ENCODE measurements at places on chromosomes 16 and 17. TPM values are rescaled to one million over a fixed set of nuclear protein-coding genes. Genes with fewer than 3 reads are reported as not detected.

PIK3R6 gene
- total RNA-seq, result 1.8 TPM

DNA sequence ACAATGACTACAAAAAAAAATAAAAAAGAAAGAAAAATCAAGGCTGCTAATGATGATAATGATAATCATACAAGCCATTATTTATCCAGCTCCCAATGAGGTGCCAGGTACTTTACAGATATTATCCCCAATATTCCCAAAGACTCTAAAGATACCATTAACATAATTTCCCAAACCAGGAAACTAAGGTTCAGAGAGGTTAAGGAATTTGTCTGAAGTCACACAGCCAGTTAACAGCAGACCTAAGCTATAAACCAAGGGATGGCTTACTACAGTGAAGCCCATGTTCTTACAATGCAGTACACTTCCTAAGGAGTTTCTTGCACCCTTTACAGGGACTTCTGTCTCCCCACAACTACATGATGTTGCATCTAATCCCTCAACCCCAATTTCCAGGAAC is 45.7 kb upstream of the CDH5 start:
- no peaks in the 10 kb centered on the region for H3K4me1 ChIP-seq
- no peak overlapping the region for H3K27ac ChIP-seq
- H3K4me3 ChIP-seq, result no peak overlapping the region

DNA sequence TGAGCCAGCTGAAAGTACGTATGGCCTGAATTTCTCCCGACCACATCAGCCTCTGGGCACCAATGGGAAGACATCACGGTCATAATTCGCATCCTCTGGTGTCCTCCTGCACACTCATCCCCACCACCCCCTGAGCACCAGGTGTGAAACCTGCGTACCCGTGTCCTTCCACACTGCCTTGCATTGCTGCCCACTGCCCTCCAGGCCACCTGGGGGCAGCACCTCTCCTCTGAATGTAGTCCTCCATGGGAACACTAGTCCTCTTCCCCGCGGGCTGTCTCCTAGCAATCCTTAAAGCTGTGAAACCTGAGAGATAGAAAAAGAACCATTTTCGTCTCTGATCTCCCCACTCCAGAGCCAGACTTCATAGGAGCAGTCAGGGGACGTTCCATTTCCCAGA is 125.5 kb downstream of the ZNF18 start:
- no peak overlapping the region for H3K27ac ChIP-seq
- no peak for DNase-seq
- no peaks in the 10 kb centered on the region for H3K36me3 ChIP-seq

GPR139 gene
- not detected for total RNA-seq

DNA sequence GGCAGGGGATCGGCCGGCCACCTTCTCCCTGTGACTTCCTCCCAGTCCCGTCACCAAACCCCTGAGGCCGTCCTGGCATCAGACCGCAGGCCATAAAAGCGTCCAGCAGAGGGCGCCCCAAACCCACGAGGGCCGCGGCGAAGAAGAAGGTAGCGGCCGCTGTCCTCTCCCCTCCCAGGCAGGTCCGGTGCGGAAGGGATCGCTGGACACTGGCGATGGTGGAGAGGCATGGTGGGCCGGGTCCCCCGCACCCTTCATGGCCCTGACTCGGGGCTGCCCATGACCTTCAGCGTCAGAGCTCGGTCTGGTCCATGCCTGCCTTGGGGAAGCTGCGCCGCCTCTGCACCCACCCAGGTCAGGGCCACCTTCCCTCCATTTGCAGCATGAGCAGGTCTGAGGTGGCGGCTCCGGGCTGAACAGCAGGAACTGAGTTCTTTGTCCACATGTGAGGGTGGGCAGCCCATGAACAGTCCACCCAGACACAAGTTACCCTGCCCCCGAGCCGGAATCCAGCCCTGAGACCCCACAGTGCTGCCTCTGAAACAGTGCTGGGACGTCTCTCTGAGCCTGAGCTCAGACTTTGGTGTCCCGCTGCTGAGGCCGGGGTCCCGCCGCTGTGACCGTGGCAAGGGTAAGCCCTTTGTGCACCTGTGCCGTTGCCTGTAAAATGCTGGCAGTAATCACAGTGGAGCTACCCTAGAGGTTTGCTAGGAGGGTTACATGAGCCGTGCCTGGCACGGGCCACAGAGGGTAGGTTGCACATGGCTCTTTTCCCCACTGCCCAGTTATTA is 40.8 kb upstream of the CMIP start:
- no peak overlapping the region for H3K27ac ChIP-seq
- H3K36me3 ChIP-seq, result no peaks in the 10 kb centered on the region
- DNase-seq, result peak; percentile 92
- peaks cover 7% of the 10 kb centered on the region for H3K4me1 ChIP-seq
- H3K27me3 ChIP-seq, result no peaks in the 10 kb centered on the region

- peaks cover 57% of the 10 kb centered on the region for H3K4me1 ChIP-seq
- no peak for DNase-seq
- peak overlapping the region; percentile 91 for H3K4me3 ChIP-seq
These were observed 1.6 kb downstream of the BFAR start for GRCh38 chr16:14634389-14634725.

DNA sequence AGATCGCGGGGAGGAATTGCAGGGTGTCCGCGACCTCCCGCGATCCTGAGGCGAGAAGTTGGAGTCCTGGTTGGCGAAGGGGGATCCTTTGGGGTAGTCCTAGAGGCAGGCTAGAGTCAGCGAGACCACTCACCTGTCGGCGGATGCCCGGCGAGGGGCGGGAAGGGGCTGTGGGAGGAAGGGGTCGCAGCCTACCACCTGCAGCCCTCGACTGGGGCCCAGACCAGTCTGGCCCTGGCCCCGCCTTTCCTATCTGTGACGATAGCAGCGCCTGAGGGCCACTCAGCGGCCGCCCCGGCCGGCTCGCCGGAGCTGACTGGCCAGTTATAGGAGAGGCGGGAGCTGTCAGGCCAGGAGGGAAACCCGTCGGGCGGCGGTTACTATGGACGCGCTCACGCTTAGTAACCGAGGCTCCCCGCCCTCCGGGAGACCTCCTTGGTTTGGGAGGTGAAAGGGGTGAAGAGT is at the start of gene TEKT3:
TEKT3 (minus strand) TSS at position 213 of the 465 bp plus-strand sequence. CDS start 10,012 bp downstream, outside the sequence.
- DNase-seq, result peak; percentile 96
- H3K4me3 ChIP-seq, result peak within 1 kb of the TSS; percentile 18
- H3K27me3 ChIP-seq, result peaks cover 2% of the 10 kb centered on the region
- H3K36me3 ChIP-seq, result no peaks in the 10 kb centered on the region
- H3K27ac ChIP-seq, result no peak within 1 kb of the TSS

DNA sequence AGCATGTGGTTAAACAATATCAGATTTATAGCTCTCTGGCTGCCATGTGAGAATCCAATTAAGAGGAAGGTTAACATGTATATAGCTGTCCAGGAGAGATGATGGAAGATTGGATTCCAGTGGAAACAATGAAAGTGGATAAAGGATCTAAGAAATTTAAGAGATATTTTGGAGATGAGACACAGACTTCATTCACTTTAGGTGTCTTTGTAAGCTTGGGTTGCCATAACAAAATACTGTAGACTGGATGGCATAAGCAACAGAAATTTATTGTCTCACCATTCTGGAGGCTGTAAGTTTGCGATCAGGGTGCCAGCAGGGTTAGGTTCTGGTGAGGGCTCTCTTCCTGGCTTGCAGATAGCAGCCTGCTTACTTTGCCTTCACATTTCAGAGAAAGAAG is 155.9 kb upstream of the MYOCD start:
- no peak overlapping the region for H3K27ac ChIP-seq
- no peak for DNase-seq
- H3K4me3 ChIP-seq, result no peak overlapping the region

- H3K4me3 ChIP-seq, result no peak overlapping the region
- no peak for DNase-seq
- no peaks in the 10 kb centered on the region for H3K36me3 ChIP-seq
- H3K4me1 ChIP-seq, result peaks cover 4% of the 10 kb centered on the region
- no peaks in the 10 kb centered on the region for H3K27me3 ChIP-seq
These were observed 49.7 kb downstream of the NTN1 start for GRCh38 chr17:9071016-9071415.

DNA sequence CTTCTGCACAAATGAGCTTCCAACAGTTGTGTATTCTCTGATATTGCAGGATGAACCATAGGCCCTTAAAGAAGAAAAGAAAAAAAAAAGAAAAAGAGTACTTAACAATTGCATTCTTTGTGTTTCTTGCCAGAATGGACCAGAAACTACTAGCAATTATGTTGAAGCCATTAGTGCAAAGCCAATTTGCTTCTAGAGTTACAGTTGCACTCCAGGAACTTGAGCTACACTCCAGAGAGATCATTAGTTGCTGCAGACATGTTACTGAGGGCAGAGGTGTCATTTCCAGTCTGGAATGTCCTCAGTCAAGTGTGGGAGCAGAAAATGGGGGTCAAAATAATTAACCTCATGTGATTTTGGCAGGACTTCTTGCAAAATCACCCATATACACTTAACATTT is 85.6 kb upstream of the CCL2 start:
- no peak for DNase-seq
- no peaks in the 10 kb centered on the region for H3K4me1 ChIP-seq
- H3K36me3 ChIP-seq, result no peaks in the 10 kb centered on the region
- H3K27me3 ChIP-seq, result no peaks in the 10 kb centered on the region

CCDC144A gene
- 2.7 TPM for total RNA-seq

MT4 gene
- total RNA-seq, result not detected

GRCh38 chr17:38587947-38588787 is 17.6 kb downstream of the SRCIN1 start:
- DNase-seq, result no peak
- H3K4me3 ChIP-seq, result no peak overlapping the region
- no peaks in the 10 kb centered on the region for H3K27me3 ChIP-seq
- H3K27ac ChIP-seq, result no peak overlapping the region
- H3K4me1 ChIP-seq, result peaks cover 22% of the 10 kb centered on the region

DNA sequence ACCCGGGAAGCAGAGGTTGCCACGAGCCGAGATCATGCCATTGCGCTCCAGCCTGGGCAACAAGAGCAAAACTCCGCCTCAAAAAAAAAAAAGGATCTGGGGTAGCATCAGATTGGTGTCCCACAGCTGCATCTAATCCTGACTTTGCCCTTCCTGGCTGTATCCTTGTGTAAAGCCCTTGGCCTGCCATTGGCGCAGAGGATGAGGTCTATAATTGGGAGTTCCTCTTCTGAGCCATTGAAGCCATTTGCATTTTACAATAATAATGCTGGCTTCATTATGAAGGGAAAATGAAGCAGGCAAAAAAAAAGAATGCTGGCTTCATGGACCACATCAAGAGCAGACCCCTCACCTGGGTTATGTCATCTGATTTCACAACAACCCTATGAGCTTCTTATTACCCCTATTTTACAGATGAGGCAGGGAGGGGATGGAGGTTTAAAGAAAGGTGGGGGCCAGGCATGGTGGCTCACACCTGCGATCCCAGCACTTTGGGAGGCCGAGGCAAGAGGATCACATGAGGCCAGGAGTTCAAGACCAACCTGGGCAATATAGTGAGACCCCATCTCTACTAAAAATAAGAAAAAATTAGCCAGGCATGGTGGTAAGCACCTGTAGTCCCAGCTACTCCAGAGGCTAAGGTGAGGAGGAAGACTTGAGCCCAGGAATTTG is 1.2 kb upstream of the LITAFD start:
- H3K36me3 ChIP-seq, result no peaks in the 10 kb centered on the region
- no peak overlapping the region for H3K27ac ChIP-seq
- DNase-seq, result no peak
- H3K4me3 ChIP-seq, result no peak overlapping the region
- H3K27me3 ChIP-seq, result no peaks in the 10 kb centered on the region
- peaks cover 4% of the 10 kb centered on the region for H3K4me1 ChIP-seq

DNA sequence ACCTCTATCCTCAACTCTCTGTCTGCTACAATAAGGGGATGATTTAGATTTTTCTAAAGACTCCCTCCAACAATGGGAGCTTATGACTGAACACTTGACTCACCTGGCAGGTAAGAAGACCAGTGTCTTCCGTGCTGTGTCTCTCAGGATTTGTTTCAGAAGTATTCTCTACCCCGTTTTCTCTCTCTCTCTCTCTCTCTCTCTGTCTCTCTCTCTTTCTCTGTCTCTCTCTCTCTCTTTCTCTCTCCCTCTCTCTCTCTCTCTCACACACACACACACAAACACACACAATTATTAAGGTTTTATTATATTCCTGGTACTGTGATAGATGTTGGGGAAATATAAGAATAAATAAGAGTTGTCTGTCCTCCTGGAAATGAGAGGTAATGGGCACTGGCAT is 263.9 kb downstream of the TOX3 start:
- no peak overlapping the region for H3K4me3 ChIP-seq
- DNase-seq, result no peak
- no peaks in the 10 kb centered on the region for H3K4me1 ChIP-seq
- no peaks in the 10 kb centered on the region for H3K36me3 ChIP-seq
- H3K27ac ChIP-seq, result no peak overlapping the region

SNAI3 gene
- not detected for total RNA-seq

SDR42E1 gene
- total RNA-seq, result 2.1 TPM

DNA sequence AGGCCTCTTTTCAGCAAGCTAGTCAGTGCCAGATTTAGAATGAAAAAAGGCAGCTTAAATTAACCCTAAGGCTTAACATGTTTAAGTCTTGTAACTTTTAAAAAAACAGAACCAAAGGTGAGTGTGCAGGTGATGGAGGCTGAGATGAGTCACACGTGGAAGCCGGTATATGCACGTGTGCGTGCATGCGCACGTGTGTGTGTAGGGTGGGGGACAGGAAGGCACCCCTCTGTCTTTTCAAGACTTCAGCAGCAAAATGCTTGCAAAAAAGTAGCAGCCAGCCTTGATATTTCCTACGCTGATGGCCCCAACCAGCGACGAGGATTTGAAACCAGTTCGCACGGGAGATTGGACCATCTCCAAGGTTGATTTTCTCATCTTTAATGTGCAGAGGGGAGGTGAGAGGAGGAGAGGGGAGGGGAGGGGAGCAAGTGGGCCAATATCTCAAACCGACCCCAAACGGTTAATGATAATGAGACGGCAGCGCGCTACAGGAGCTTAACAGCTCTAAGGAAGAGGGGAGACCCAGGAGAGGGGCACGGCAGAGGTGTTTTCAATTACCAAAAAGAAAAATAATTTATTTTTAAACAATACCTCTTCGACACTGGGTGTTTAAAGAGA is 154.7 kb downstream of the ZNF423 start:
- DNase-seq, result no peak
- H3K27ac ChIP-seq, result no peak overlapping the region
- H3K27me3 ChIP-seq, result no peaks in the 10 kb centered on the region
- no peak overlapping the region for H3K4me3 ChIP-seq

All from upper lobe of left lung (tissue), 6 donors.